Caki2 (cell line): ENCODE measurements at places on chromosomes 3 and 15.

DNA sequence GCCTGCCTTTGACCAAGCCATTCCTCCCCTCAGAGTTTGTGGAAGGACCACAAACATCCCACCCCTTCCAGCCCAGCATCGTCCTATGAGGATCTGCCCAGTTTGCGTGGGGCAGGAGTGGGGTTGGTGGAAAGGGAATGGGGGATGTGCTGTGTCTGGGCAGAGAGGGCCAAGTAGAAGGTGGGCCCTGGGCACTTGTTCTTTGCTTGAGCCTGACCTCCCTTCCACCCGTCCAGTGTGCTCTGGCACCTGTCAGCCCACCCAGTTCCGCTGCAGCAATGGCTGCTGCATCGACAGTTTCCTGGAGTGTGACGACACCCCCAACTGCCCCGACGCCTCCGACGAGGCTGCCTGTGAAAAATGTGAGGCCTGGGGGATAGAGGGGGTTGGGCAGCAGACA, 10.3 kb downstream of the SPINT1 start:
- no peak for DNase-seq

GRCh38 chr15:69616558-69616957, 163.9 kb downstream of the RPLP1 start:
- no peak for DNase-seq

DNA sequence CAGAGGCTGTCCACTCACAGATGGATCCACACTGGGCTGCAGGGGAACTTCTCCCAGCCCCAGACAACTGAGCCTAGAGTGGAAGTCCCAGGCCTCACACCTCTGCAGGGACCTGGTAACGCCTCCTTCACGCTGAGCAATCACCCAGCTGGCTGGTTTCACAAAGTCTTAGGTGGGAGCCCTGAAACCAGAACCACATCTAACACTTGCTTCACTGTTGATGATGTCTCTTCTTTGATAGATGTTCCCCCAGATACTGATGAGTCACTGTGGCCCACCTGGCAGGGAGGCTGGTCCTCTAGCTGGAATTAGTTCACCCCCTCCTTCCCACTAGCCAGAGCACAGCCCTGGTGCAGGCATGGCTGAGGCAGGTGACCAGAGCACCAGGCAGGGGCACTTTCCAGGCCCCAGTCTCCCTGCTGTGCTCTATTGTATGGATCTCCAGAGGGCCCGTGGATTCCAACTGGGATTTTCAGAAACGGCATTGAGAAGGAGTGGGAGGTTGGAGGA, 33.5 kb downstream of the MYL3 start:
- no peak for DNase-seq

GRCh38 chr3:20073683-20074082, 33.4 kb downstream of the KAT2B start:
- DNase-seq = no peak

- no peak for DNase-seq
Measured at GRCh38 chr3:37491776-37492175, 317.4 kb upstream of the LRRFIP2 start.

DNA sequence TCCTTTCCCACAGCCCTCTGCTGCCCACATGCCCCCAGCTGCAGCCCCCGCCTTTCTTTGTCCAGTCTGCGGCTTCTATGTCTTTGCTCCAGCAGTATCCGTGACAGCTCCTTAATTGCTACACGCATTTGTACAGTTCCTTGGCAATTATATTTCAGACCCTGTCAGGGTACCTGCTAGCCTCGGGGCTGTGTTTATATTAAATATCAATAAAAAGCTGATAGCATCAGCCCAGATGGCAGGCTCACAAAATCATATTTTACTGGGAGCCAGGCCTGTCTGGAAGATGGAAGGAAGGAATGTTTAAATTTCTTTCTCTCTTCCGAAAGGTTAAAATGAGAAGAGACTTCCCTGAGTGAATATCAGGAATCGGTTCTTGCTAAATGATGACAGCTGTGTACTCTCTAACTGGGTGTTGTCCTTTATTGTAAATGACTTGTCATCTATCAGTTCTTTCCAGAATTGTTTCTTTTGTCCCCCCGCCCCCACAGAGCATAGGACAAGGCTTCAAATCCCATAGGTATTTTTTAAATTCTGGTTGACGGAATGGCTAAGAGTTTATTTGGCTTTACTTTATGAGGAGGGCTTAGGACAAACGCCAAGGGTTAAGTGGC, 378.1 kb downstream of the LRTM1 start:
- DNase-seq = no peak

DNA sequence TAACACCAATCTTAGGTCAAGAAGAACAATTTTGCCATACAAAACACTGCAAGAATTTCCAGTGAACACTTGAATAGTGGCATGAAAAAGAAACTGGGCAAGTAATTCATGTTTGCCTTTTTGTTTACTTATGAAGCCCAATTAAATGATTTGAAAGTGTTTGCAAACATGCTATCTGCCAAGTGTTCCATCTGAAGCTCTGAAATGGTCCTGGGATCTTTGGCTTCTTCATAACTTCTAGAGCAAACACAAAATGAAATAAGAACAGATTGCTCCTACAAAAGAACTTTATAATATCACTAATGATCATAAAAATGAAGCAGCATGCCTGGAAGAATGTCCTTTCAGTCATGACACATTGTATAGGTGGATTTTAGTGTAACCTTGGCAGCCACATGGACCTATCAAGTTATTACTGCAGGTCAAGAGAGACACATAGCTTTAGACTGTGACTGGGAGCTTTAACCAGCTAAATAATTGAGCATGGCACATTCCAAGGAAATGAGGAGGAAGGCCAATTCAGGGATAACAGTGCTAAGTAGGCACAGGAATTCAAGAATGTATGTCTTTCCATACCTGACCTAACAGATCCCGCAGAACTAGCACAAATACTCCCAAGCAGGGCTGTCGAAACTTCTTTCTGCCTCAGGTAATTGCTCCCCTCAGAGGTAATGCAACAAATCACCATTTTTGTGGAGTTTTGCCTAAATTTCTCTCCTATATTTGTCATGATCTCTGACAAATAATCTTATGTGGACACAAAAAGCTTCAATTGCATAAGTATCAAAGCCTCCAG, 144.6 kb downstream of the DUT start:
- DNase-seq = no peak

DNA sequence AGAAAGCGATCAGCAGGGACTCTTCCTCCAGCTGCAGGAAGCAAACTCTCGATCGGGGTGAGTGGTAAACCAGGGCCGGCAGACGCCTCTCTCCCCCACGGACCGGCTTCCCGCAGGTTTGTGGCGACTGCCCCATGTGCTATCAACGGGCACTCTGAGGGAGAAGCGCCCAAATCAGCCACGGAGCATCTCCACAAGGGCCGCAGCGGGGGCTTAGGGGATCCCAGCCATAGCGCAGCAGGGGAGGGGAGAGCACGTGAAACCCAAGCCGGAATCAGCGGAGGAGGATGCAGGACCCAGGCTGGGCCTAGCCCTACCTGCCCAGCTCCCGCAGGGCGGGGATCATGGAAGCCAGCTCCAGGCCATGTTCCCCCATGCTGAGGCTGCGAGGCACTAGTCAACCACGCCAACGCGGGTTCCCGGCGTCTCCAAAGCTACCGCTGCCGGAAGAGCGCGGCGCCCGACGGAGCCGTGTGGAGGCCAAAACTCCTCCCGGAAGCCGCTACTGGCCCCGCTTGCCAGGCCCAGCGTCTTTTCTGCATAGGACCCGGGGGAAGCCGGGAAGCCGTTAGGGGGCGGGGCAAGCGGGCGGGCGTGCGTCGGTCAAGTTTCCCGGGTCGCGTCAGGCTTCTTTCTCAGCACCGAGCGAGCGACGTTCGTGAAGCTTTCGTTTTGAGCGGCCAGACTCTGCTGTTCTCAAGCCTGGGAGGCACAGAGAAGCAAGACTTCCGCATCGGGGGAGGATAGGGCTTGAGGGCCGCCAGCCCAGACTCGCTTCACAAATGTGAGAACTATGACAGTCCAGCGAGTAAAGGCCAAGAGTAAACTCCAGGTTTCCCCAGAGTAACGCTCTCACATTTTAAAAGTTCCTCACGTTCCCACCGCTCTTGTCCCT, at the start of gene ATR:
TSS of gene ATR (minus strand) at position 405 of the 895 bp plus-strand sequence. CDS start at position 376, 29 bp downstream.
- peak; percentile 94 for DNase-seq

GRCh38 chr3:140088513-140088912, 153.5 kb downstream of the CLSTN2 start:
- no peak for DNase-seq

GRCh38 chr3:159443266-159443665, 545.4 kb upstream of the IL12A start:
- no peak for DNase-seq

GRCh38 chr3:52153389-52154096, 680 bp downstream of the POC1A start:
- peak; percentile 50 for DNase-seq

GRCh38 chr3:15982667-15983196, 185.0 kb upstream of the ANKRD28 start:
- peak; percentile 87 for DNase-seq

DNA sequence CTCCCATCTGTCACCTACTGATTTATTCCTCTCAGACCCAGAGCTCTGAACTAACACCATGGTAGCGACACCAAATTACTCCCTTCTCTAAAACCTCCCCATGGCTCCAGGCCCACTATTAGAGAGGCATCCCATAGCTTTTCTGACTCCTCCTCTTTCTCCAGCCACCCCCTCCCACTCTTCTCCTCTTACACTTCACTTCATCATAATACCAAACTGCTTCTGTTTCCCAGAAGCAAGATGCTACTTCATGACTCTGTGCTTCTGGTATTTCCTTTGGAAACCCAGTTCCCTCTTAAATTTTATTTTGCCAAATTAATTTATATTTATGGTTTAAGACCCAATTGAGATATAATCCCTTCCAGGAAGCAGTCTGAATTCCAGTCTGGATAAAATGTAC, 465.1 kb upstream of the PDZRN3 start:
- DNase-seq = no peak

GRCh38 chr3:181510500-181510899, 201.2 kb upstream of the SOX2 start:
- no peak for DNase-seq

DNA sequence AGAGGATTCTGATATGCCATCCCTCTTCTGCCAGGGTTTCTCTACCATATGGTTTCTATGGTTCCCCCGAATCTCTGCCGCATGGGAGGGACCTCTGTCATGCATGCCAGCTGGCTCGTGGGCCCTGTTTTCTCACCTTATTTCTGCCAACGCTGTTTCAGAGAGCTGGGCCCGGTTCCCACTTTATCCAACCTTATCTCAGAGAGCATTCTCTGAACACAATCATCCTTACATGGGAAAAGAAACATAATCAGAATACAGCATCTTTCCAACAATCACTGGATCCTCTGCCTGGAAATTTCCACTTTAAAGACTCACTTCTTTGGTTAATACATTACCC, 234.5 kb upstream of the ZBTB20 start:
- DNase-seq = no peak

GRCh38 chr15:48888191-48888590, 10.3 kb downstream of the EID1 start:
- no peak for DNase-seq

- DNase-seq = no peak
Measured at GRCh38 chr3:61928039-61928438, 366.7 kb downstream of the PTPRG start.

- no peak for DNase-seq
Measured at GRCh38 chr3:113158171-113158570, 53.2 kb upstream of the BOC start.

GRCh38 chr3:51122944-51123343, 262.1 kb upstream of the MANF start:
- DNase-seq = no peak

- no peak for DNase-seq
Measured at GRCh38 chr3:48855681-48856447, 8.2 kb upstream of the PRKAR2A start.

GRCh38 chr3:23811919-23812318, 6.2 kb downstream of the UBE2E1 start:
- DNase-seq = no peak

DNA sequence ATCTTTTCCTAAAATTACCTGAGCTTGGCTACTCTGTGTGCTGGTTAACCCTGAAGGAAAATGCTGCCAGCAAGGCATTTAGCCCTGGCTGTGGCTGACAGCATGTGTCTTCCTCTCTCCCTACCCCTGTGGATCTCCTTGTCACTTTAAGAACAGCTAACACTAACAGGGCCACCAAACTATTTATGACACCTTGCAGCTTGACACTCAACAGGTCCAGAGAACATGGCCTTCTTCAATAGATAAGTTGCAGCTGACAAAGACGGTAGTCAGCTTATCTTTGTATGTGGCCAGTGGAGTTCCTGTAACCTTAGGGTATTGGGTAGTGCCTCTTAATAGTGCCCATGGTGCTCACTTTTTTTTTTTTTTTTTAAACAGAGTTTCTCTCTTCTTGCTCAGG, 32.0 kb upstream of the COPB2 start:
- DNase-seq = no peak

DNA sequence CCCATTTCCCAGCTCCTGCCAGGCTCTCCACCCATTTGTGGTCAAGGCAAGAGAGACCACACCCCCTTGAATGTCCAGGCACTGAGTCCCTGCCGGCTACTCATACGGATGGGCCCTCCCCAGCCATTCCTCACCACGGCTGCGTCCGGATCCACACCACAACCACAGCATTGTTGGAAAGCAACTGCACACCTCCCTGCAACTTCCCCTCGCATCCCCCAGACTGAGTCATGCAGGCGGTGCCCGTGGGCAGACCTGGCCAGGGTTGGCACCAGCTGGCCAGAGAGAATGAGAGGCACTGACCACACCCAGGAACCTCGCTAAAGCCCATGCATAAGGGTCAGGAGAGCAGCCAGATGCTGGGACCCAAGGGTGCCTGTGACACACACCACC, 30.5 kb downstream of the LOXL1 start:
- peak; percentile 86 for DNase-seq

DNA sequence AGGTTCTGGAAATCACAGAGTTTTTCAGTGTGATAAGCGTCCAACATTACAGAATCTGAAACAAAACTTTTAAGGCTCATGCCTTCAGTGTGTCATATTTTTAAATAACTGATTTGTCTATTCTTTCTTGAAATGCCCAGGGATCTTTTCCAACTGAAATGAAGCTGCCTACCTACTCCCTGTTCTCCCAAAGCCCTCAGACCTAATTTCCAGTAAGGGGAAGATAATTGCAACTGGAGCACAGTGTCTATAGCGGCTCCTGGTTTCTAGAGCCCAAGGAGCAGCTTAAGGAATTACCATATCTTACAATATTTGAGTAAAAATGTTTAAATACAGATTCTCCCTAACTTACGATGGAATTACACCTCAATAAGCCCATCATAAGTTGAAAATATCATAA, 33.0 kb downstream of the LRRC2 start:
- DNase-seq = no peak

DNA sequence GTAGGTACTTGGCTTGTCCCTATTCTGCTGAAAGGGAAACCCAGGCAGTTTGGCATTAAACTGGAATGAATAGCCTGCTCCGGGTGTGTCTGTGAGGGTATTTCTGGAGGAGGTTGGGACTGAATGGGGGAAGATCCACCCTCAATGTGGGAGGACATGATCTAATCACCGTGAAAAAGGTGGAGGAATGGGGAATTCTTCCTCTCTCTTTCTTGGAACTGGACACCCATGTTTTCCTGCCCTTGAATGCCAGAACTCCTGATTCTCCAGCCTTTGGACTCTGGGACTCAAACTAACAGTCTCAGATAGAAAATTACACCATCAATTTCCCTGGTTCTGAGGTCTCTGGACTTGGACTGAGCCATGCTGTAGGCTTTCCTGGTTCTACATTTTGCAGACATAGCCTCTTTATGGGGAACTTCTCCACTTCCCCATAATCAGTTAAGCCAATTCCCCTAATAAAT, 391.7 kb downstream of the EDEM1 start:
- DNase-seq = no peak
